K562 (cell line): ENCODE measurements at places on chromosomes 3 and 15. TPM values are rescaled to one million over a fixed set of nuclear protein-coding genes. Genes with fewer than 3 reads are reported as not detected.

DNA sequence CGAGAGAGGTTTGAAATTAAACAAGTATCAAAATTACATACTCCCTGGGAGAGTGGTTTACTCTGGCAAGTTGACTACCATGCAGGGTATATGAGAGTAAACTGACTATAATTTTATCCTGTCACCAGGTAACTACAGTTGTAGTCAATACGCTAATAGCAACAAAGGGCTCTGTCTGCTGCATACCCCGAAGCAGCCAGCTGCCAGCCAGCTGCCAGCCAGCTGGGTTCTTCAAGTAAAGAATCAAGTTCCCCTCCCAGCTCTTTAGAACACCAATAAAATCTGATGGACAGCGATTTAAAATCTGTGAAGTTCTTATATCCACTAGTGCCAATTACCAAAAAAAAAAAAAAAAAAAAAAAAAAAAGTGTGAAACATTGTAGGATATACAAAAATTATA lies 417.7 kb upstream of the CFAP20DC start:
- H3K27me3 ChIP-seq, result no peaks in the 10 kb centered on the region
- no peak overlapping the region for H3K27ac ChIP-seq
- DNase-seq, result no peak
- H3K4me1 ChIP-seq, result no peaks in the 10 kb centered on the region

DNA sequence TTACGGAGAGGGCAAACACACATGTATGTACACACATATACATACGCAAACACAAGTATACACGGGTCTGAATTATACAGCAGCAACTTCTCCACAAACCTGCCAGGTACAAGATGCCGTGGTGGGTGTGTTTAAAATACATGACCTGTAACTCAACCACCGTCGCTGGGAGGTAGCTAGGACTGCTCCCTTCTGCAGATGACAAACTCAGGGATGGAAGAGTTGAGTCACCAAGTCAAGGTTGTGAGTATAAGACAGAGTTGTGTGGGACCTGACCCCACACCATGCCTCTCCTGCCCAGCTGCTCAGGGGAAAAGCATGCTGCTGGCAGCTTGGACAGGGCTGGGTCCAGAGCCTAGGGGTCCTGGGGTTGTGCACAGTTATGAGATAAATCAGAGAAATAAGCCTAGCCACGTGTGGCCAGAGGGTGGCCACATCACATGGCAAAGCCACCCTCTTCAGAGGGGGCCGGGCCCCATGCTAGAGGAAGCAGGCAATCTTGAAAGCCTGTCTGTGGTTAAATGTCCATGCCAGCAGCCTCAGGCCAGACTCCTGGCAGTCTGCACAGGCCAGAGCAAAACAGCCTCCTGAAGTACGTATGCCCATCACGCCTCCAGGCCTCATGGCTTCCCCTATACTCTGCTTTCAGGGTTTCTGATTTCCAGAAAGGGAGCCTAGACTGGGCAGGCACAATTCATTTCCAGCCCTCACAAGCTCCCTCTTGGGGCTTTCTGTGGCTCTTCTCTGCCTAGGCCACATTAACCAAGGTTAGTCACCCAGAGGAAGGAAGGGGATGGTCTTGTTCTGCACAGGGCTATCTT lies 107.7 kb upstream of the RPL32 start:
- H3K27me3 ChIP-seq, result no peaks in the 10 kb centered on the region
- H3K36me3 ChIP-seq, result no peaks in the 10 kb centered on the region; the same call in 2 of the 3 replicates
- no peak overlapping the region; the same call in 2 of the 3 replicates for H3K27ac ChIP-seq
- no peak overlapping the region for H3K4me3 ChIP-seq
- no peak for DNase-seq
- peaks cover 84% of the 10 kb centered on the region for H3K4me1 ChIP-seq

CHRNA7 gene
- total RNA-seq, result not detected in 2 replicates

DNA sequence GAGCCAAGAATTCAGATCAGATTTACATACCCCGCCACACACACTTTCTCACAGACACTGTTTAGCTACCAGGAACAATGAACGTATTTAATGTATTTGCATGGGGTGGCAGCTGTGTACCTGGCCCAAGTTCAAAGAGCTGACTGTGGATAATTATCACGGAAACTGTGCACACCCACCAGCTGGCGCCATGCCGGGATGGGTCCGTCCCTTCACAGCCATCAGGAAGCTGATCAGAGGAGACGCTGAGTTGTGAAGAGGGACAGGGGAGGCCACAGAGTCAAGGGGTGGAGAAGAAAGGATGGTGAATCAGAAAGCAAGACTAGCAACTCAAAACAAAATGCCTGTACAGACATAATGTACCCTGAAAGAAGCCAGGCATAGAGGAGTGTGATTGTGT lies 13.1 kb upstream of the PLA2G4D start:
- H3K27me3 ChIP-seq, result peaks cover 24% of the 10 kb centered on the region
- no peaks in the 10 kb centered on the region for H3K4me1 ChIP-seq
- no peak for DNase-seq
- no peaks in the 10 kb centered on the region for H3K36me3 ChIP-seq

DNA sequence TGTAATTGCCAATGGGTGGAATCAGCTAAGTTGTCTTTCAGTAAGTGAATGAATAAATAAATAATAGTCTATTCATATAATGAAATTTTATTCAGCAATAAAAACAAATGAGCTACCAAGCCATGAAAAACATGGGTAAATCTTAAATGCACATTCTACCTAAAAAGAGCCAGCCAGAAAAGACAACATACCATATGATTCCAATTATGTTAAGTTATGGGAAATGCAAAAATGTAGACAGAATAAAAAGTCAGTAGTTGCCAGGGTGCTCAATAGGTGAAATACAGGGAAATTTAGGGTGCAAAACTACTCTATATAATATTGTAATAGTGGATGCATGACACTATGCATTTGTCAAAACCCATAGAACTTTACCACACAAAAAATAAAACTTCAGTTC lies 277.2 kb upstream of the EPHA6 start:
- no peak for DNase-seq
- no peaks in the 10 kb centered on the region for H3K4me1 ChIP-seq
- H3K36me3 ChIP-seq, result no peaks in the 10 kb centered on the region
- H3K4me3 ChIP-seq, result no peak overlapping the region

DNA sequence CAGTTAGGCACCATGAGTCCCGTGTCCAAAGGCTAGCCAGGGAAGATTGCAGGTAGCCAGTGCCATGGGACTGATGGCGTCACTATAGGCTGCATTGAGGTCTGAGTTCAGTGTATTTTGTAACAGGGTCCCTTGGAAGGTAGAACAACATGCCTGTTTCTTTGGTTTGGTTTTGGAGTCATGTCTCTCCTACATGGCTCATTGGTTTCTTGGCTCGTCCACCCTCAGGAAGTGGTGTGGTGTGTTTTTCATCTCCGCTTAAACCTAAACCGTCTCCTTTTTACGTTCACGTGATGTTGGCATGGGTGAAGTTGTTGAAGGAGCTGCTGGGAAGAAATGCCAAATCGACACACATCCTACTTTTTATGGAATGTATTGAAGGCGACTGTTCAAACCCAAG lies 71.6 kb downstream of the FLNB start:
- no peak overlapping the region; the same call in 2 of the 3 replicates for H3K27ac ChIP-seq
- peaks cover 33% of the 10 kb centered on the region for H3K36me3 ChIP-seq
- no peak overlapping the region for H3K4me3 ChIP-seq

DNA sequence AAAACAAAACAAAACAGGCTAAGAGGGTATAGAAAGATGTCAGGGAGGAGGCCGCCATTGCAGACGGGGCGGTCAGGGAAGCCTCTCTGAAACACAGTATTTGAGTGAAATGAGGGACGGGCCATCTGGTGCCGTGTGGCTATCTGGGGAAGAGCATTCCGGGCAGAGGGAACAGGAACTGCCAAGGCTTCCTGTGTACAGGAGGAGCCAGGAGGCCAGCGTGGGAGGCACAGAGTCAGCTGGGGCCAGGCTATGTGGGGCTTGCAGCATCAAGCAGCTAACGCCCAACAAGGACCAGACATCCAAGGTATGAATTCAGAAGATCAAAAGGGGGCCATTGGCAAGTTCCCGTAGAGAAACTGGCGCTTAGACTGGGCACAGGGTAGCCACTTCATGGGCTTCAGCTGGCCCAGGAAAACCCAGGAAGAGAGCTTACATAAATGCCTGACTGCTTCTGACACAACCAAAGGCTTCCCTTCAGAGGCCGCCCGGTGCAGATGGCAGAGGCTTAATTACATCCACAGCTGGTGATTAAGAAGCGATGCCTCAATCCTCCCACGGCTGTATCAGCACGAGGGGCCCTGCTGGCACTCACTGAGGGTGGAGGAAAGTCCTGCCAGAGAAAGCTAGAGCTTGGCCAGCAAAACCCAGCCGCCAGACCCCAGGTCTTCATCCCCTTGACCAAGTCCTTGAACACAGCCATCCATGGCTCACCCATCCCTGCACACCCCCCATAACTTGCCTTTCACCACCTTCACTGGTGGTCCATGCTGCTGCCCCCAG lies 144.9 kb downstream of the MEGF11 start:
- H3K27ac ChIP-seq, result no peak overlapping the region
- no peak for DNase-seq
- H3K27me3 ChIP-seq, result peaks cover 76% of the 10 kb centered on the region
- no peaks in the 10 kb centered on the region for H3K4me1 ChIP-seq

DNA sequence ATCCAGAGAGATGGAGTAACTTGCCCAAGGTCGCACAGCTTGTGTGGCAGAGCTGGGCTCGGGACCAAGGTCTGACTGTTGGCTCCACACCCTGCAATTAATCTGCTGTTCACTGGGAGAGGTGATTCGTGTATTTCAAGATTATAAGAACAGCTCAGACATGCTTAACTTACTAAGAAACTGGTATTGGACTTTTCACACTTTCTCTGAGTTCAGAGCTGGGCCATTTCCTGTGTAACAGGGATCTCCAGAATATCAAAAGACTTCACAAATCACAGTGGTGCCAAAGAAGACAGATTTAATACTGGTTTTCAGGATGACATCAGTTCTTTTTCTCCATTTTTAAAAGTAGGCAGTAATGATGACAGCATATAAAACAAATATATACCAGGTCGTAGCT lies 156.8 kb upstream of the UBE2E1 start:
- no peak overlapping the region for H3K27ac ChIP-seq
- H3K4me3 ChIP-seq, result no peak overlapping the region
- no peaks in the 10 kb centered on the region for H3K4me1 ChIP-seq

- no peaks in the 10 kb centered on the region for H3K27me3 ChIP-seq
- H3K4me3 ChIP-seq, result no peak overlapping the region
- H3K36me3 ChIP-seq, result no peaks in the 10 kb centered on the region
- no peak overlapping the region for H3K27ac ChIP-seq
- H3K4me1 ChIP-seq, result no peaks in the 10 kb centered on the region
- no peak for DNase-seq
These were observed 96.1 kb upstream of the SOX2 start for GRCh38 chr3:181615666-181616065.

DNA sequence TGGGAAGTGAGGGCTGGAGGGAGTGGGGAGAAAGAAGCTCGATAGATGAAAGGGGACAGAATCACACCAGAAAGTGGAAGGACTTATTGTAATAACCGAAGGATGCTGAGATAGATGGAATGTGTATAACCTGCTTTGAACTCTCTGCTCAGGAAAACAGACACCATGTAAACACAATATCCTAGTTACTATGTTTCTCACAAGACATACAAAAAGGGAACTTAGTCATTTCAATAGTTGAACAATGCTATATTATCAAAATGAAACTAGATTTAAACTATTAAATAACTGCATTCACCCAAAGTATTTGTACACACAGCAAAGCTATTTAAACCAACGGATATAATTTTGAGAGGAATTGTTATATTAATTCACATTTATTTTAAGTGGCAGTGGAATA lies 108.3 kb upstream of the GADL1 start:
- DNase-seq, result no peak
- no peaks in the 10 kb centered on the region for H3K27me3 ChIP-seq
- H3K4me3 ChIP-seq, result no peak overlapping the region
- H3K27ac ChIP-seq, result no peak overlapping the region

GRCh38 chr3:177647876-177648275 lies 450.6 kb upstream of the TBL1XR1 start:
- H3K27me3 ChIP-seq, result no peaks in the 10 kb centered on the region
- H3K4me1 ChIP-seq, result no peaks in the 10 kb centered on the region
- no peak overlapping the region for H3K27ac ChIP-seq
- H3K36me3 ChIP-seq, result no peaks in the 10 kb centered on the region
